ENCODE measurements at places on chromosomes 1 and 21.

GRCh38 chr1:211353562-211354212 lies 27.1 kb downstream of the TRAF5 start:
- DNase-seq, result no peak

GRCh38 chr21:14120091-14120734 lies 90.5 kb downstream of the LIPI start:
- peak; percentile 67 for DNase-seq

GRCh38 chr1:174051956-174052355 lies 29.8 kb upstream of the RC3H1 start:
- no peak for DNase-seq

GRCh38 chr1:112262316-112262715 lies 133.7 kb upstream of the CTTNBP2NL start:
- DNase-seq, result no peak

- DNase-seq, result peak; percentile 73
Observed at GRCh38 chr1:24111996-24112779, at the start of gene MYOM3. TSS of gene MYOM3 (minus strand) at chr1:24112135. CDS start at chr1:24108636, 3,499 bp downstream.

DNA sequence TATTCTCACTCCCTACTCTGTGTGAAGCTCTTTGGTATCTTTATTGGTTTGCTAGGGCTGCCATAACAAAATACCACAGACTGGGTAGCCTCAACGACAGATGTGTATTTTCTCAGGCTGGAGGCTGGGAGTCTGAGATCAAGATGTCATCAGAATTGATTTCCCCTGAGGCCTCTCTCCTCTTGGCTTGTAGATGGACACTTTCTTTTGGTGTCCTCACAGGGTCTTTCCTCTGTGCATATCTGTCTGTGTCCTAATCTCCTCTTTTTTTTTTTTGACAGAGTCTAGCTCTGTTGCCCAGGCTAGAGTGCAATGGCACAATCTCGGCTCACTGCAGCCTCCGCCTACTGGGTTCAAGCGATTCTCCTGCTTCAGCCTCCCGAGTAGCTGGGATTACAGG lies 71.4 kb upstream of the KCNJ6 start:
- no peak for DNase-seq

- DNase-seq, result no peak
Observed at GRCh38 chr1:85394130-85394529, 70.8 kb downstream of the DDAH1 start.

- no peak for DNase-seq
Observed at GRCh38 chr1:201090541-201090940, 21.7 kb downstream of the CACNA1S start.

DNA sequence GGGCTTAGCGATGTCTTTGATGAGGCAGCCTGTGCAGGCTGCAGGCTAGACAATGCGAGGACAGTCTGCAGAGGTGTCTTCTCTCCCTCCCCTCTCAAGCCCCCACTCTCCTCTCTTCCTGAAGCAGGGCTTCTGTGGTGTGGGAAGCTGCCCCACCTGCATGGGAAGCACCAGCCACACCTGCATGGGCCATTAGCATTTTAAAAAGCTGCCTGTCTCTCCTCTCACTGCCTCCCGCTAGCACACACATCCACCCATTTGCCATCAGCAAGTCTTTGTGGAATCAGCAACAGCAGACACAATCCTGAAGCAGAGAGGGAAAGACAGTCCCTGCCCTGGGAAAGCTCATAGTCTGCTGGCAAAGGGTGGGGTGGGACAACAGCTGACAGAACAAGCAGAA lies 53.1 kb downstream of the NAV1 start:
- DNase-seq, result no peak

DNA sequence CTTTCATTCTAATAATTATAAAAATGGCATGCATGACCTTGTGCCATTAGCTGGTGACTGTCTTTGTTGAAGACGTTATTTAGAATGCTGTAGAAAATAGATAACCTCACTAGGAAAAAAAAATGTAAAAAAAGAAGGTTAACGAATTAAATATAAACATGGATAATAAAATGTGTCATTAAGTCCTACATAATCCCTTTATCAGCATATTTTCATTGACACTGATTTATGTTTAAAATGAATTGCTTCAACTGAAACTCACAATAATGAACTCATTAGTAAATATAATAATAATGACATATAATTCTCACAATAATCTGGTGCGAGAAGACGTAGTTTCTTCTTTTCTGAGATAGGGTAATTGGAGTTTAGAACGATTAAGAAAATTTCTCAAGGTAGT lies 4.7 kb downstream of the TMPRSS15 start:
- DNase-seq, result no peak

DNA sequence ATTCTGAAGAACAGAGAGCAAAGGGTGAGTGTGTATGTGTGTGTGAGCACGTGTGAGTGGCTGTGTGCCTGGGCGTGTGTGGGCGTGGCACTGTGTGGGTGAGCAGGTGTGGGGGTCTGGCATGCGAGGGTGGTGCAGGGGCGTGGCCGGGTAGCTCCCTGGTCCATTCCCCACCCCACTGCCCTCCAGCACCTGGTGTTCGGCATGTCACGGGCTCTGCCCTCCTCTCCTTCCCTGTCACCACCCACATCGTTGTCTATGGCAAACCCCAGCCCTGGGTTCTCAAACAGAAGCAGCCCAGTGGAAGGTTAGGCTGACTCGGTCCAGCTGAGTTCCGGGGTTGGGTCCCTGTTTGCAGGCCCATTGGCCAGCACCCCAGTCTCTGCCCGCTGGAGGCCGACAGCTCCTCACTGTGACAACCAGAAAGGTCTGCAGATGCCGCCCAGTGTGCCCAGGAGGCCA lies 39.8 kb downstream of the UBE2G2 start:
- no peak for DNase-seq

DNA sequence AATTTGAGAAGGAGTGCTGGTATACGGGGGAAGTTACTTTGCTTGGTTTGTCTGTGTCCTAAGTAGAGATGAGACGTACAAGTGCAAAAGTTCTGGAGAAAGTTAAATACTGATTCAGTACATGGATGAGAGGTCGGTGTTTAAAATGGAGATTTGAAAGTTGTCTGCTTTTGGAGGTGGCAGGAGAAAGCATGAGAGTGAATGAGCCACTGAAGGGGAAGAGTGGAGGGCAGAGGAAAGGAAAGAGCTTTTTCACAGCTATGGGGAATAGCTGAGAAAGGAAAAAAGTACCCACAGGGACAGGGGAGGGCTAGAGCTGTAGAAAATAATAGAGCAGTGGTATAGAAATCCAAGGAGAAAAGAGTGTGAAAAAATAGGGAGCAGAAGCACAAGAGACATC lies 18.1 kb upstream of the CGN start:
- DNase-seq, result no peak

- DNase-seq, result no peak
Observed at GRCh38 chr1:180271272-180272255, 41.5 kb downstream of the LHX4 start.

GRCh38 chr1:119739150-119739549 lies 27.4 kb downstream of the PHGDH start:
- no peak for DNase-seq

GRCh38 chr1:94228640-94229375 lies 8.6 kb downstream of the ARHGAP29 start:
- DNase-seq, result no peak

Data from activated CD8-positive, alpha-beta memory T cell treated with anti-CD3 and anti-CD28 coated beads for 24 hours (primary cell).